NCI-H345 (cell line): ENCODE measurements at places on chromosomes 7 and 10.

DNA sequence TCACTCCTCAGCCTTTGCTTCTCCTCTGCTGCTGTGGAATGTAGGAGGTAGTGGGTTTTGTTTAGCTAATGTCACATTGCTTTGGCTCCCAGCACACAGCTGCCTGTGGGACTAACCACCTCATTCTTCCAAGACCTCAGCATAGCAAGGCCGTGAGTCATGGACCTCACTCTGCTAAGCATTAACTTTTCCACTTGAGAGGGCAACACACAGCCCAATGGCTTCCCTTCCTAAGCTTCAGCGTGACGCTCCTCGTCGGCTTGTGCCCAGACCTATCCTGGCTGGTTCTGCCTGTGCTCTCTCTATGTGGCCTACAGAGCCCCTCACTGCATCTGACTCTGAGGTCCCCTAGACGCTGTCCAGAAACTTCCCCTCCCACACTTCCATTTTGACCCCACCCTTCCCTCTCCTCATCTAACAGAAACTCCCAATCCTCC, 23.3 kb downstream of the MYOF start:
- DNase-seq: no peak

DNA sequence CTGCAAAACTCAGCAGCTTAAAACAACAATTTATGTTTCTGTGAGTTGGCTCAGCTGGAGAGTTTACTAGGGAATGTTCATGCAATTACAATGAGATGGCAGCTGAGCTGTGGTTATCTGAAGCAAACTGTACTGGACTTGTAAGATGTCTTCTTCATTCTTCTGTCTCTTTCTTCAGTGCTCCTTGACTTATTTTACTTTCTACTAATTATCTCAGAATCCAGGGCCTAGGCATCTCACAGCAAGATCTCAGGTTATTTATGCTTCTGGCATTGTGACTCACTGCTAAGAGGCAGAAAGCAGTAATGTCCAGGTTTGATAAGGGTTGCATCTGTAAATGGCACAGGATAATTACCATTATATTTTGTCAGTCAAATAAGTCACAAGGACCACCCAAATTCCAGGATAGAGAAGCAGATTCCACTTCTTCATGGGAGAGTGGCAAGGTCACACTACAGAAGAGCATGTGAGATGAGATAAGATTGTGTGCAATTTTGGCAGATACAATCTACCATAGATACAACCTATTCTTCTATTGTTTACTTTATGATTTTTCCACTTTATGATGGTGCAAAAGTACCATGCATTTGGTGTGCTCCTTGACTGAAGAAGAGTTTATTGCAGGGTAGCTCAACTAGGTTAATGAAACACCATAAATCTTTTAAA, 16.8 kb downstream of the VIM start:
- DNase-seq: no peak

GRCh38 chr7:143389316-143390103, 8.4 kb downstream of the ZYX start:
- no peak for DNase-seq

- no peak for DNase-seq
Observed at GRCh38 chr7:133691727-133692610, 435.2 kb upstream of the LRGUK start.

- DNase-seq: no peak
Observed at GRCh38 chr10:69786791-69787190, 14.9 kb upstream of the COL13A1 start.

DNA sequence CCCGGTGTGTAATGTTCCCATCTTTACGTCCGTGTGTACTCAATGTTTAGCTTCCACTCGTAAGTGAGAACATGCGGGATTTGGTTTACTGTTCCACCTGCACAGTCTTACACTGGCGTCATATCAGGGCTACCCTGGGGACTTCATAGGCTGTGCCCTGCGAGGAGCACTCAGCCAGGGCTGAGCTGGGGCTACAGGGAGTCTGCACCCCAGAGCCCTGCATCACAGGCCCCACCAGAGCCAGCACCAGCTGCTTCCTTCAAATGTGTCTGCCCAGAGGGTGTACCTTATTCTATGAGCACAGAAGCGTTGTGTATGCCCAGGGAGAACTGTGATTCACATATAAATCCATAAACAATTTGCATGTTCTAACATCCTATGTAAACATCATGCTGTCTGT, 277.1 kb downstream of the TCERG1L start:
- DNase-seq: no peak

- DNase-seq: no peak
Observed at GRCh38 chr7:128726059-128726736, 13.0 kb upstream of the CALU start.

DNA sequence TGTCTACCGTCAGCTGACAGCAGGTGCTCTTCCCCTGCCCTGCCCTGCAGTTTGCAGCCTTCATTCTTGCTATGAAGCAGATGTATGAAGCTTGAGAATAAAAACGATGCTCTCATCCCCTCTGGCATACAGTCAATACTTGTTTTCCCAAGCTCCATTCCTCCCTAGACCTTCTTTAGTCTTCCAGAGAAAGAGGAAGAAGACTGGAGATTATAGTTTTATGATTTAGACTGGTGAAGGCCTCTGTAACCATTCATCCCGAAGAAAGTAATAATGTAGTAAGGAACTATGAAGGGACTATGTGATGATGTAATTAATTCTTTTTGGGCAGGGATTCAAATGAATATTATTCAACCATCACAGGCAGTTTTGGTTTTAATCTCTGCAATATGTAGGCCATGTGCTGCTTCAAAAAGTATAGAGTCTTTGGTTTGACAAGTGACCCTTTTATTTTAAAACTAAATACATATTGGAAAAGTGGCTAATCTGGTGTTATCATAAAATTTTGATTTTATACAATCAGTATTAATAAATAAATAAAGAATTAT, 242.4 kb upstream of the KIAA1217 start:
- DNase-seq: no peak

DNA sequence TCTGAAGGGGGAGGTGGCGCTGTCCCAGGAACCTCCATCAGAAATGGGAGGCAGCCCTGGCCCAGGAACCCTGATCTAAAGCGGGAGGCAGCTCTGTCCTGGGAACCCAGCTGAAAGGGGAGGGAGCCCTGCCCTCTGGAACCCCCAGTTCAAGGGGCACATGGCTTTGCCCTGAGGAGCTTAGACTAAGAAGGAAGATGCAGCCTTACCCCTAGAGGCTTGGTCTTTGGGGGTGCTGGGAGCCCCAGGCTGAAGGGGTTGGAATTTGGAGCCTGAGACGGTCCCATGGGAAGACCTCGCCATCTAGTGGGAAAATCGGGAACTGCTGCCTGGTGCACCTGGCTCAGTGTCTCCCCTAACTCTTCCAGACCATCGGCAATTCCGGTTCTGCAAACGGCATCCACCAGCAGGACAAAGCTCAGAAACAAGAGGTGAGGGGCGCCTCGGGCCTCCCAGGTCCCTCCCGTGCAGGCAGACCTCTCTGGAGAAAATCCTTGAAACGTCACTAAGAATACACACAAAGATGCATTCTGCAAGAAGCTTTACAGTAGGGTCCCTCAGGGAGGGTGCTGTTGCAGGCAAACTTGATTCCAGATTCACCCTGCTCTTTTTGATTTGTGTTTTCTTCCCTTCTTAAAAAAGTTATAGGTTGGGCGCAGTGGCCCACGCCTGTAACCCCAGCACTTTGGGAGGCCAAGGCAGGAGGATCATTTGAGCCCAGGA, 52.4 kb upstream of the GTF2IRD1 start:
- peak; percentile 62 for DNase-seq
